ENCODE measurements at places on chromosomes 5 and 9. TPM values are rescaled to one million over a fixed set of nuclear protein-coding genes. Genes with fewer than 3 reads are reported as not detected.

The IL9 gene
- not detected for total RNA-seq

The FOXI1 gene
- not detected for total RNA-seq

The SLC34A3 gene
- not detected for total RNA-seq

The SPATA6L gene
- total RNA-seq = 1.2 TPM

The CCNO gene
- 0.18 TPM for total RNA-seq

The PSMB7 gene
- 209 TPM for total RNA-seq

The GTF2H2 gene
- 33.2 TPM for total RNA-seq

The C9orf153 gene
- 0.45 TPM for total RNA-seq

The CACNA1B gene
- total RNA-seq = 0.16 TPM

The GLIPR2 gene
- 36.6 TPM for total RNA-seq

The STPG3 gene
- not detected for total RNA-seq

The GPX8 gene
- 79.7 TPM for total RNA-seq

The ALDH7A1 gene
- total RNA-seq = 67.5 TPM

The TNC gene
- total RNA-seq = 8.3 TPM

The TRMO gene
- total RNA-seq = 15.7 TPM

The IL4 gene
- not detected for total RNA-seq

The KCTD16 gene
- total RNA-seq = 12.6 TPM

The HRH2 gene
- under 0.01 TPM for total RNA-seq

The CCDC152 gene
- total RNA-seq = 3.4 TPM

The SOHLH1 gene
- total RNA-seq = not detected

The GABRA1 gene
- total RNA-seq = not detected

The ANKRD31 gene
- total RNA-seq = 0.16 TPM

The PCDHAC1 gene
- total RNA-seq = 0.16 TPM

The ZNF454 gene
- total RNA-seq = 0.18 TPM

The CKMT2 gene
- not detected for total RNA-seq

The SLC2A8 gene
- total RNA-seq = 5.5 TPM

The PPP3R2 gene
- total RNA-seq = not detected

The ADGRD2 gene
- not detected for total RNA-seq

The FPGS gene
- 61.5 TPM for total RNA-seq

Data from fibroblast of the aortic adventitia (primary cell).